HFFc6 (cell line): ENCODE measurements at places on chromosomes 12 and 14.

DNA sequence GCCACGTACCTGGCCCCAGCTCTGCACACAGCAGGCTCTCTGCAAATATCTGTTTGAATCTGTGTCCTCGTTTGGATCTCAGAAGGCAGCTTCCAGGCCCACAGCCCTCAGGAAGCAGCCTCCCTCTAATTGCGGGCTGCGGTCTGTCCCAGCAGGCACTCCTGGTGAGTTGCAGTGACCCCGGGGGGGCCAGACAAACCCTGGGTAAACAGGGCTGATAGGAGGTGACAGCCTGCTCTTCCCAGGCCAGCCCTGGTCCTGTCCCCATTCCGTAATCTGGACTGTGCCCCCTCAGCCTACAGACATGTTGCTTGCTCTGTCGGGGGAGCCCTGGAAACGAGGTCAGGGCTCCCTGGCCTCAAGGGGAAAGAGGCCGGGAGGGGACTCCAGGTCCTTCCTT is 2.0 kb downstream of the FOXN4 start:
- no peak for DNase-seq

GRCh38 chr14:65357113-65357512 is 55.4 kb upstream of the FUT8 start:
- DNase-seq, result peak; percentile 27

- no peak for DNase-seq
These were observed 287.3 kb downstream of the MED13L start for GRCh38 chr12:115990241-115990640.

DNA sequence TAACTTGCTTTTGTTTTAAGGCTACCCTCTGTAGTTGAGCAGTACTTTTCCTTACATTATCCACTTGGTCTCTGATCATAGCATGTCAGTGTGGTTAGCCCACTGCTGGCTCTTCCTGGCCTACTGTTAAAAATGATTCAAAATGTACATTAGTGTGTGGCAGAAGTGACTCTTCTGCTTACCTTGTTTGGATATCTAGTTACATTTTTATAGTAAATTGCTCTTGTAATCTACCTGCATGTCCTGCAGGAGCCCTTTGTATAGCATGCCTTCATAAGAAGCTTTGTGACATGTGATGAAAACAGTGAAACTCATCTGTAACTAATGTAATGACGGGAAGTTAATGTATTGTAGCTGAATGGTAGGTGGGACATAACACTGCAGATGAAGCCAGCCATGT is 8.1 kb downstream of the SPATS2 start:
- DNase-seq, result no peak

DNA sequence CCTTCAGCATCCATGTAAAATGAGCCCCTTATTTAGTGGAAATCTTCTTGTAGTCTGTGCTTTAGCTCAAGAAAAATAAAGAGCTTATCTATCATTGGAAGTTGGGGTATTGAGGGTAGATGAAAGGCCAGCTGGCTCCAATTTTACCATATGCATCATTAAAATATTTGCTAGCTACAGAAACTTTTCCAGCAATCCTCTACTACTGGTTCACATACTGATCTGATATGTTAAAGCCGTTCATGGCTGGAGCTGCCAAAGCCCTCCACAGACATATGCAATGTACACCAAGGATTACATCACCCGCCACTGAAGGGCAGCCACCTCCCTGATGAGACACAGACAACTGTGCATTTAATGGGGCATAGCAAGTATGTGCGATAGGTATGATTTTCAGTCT is 1205.3 kb downstream of the GALC start:
- peak; percentile 15 for DNase-seq

GRCh38 chr12:126342866-126343265 is 1277.6 kb downstream of the AACS start:
- no peak for DNase-seq

DNA sequence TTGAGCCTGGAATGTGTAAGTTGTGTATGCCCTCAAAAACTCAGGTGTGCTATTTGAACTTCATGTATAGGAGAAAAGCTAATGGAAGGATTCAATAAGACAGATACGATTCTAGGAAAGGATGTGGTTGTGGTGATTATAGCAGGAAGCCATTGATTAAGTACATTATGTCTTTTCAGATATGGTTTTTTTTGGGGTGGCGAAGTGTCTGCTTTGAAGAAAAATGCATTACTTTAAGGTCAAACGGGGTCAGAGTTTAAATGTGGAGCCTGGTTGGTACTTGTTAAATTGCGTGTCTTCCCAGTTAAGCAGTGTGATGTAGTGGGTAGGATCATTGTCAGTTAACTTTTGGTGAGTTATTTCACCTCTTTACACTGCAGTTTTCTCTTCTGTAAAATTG is 13.0 kb upstream of the NUP107 start:
- DNase-seq, result no peak

- no peak for DNase-seq
These were observed 41.0 kb upstream of the RGS6 start for GRCh38 chr14:71891185-71891584.

DNA sequence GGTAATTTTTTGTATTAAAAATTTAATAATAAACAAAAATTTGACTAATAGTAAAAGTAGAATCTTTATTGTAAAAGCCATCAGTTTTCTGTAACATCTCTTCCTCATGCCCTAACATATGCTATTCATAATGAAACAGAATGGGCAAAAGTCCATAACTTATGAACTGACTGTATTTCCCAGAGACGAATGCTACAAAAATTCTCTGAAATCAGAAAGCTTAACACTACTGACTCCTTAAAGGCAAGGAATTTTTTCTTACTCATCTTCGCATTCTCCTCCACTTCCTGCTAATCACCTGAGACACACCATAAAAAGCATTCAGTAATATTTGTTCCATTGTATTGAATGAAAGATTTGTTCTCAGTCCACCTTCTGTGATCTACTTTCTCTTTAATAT is 17.6 kb downstream of the MON2 start:
- DNase-seq, result no peak

DNA sequence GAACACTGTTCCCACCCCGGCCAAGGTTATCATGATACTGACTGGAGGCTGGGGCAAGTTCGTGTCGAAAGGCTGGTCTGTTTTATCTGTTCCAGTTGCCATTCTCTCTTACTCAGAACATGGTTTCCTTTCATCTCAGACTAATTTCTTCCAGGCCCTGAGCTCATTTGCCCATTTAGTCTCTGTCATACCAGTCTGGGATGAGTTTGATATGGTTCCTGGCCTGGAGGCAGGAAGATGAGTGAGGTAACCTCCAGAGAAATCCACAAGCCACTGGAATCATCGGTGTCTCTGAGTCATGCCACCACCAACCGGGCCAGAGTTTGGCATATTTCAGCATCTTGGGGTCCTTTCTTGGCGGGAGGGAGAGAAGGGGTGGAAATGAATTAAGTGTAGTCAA is 114.7 kb downstream of the NTF3 start:
- DNase-seq, result peak; percentile 75

GRCh38 chr12:42235426-42235825 is 2.6 kb downstream of the YAF2 start:
- DNase-seq, result no peak

GRCh38 chr12:105225505-105226015 is 10.4 kb downstream of the APPL2 start:
- no peak for DNase-seq

DNA sequence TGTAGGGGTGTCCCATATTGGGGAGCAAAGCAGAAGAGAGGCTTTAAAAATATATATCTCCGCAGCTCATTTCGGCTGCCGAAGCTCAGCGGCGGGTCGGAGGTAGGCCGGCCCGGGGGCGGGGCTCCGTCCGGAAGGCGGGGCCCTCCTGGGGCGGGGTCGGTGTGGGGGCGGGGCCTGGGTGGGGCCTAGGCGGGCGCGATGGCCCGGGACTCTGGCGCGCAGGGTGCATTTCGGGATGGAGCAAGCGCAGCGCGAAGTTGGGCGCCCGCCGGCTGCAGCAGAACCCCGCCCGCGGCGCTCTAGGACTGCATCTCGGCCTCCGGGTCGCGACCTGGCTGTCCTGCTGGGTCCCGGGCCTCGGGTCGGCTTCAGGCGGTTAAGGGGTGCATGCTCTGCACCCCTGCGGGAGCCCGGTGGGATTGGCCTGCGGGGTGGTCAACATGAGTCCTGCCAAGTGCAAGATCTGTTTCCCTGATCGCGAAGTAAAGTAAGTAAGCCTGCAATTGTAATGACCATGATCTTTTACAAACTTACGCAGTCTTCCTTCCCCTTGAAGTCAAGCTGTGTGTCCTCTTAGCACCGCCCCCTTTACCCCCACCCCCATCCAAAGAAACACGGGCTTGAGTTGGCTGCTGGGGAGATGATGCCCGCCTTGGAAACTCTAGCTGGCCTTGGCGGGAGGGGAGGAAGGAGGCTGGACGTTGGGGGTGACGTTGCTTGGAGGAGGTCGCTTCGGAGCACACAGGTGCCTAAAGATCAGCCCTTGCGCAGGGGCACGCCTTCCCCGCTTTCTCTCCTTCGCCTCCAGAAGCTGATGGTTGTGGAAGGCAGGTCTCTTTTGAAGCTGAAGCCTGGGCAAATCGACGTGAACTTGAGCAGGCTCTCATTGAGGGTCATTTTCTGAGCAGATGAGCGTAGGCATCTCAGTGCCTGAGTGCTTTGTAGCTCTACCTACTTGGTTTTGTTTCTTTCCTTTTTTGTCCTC is 38.4 kb downstream of the ACACB start:
- DNase-seq, result no peak

- DNase-seq, result peak; percentile 67
These were observed 153.9 kb downstream of the PRKCH start for GRCh38 chr14:61475316-61475715.

DNA sequence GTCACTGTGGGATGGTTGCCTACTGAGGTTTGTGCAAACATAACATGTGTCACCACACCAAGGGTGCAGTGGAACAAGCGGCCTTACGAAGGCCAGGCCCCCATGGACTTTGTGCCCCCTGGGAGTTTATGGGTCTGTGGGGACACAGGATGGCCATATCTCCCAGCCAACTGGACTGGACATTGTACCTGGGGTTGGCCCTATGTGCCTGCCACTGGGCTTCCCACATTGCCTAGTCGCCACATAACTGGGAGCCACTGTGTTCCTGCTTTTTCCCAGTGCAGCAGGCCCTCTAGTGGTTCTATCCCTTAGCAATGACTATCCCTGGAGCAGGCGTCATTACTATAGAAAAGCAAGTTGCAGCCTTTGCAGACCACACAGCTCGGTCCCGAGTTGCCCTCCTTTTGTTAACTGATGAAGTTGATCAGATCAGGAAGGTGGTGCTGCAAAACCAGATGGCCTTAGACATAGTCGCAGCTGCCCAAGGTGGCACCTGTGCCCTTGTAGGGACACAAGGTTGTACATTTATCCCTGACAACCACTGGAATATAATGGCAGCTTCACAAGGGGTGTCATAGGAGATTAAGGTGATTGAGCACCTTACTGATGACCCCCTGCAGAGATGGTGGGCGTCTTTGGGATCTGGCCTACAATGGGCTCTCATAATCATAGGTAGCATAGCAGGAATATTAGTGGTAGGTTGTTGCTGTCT is 15.2 kb upstream of the RNASE12 start:
- peak; percentile 49 for DNase-seq

GRCh38 chr12:49531745-49532144 is 7.1 kb upstream of the KCNH3 start:
- no peak for DNase-seq

DNA sequence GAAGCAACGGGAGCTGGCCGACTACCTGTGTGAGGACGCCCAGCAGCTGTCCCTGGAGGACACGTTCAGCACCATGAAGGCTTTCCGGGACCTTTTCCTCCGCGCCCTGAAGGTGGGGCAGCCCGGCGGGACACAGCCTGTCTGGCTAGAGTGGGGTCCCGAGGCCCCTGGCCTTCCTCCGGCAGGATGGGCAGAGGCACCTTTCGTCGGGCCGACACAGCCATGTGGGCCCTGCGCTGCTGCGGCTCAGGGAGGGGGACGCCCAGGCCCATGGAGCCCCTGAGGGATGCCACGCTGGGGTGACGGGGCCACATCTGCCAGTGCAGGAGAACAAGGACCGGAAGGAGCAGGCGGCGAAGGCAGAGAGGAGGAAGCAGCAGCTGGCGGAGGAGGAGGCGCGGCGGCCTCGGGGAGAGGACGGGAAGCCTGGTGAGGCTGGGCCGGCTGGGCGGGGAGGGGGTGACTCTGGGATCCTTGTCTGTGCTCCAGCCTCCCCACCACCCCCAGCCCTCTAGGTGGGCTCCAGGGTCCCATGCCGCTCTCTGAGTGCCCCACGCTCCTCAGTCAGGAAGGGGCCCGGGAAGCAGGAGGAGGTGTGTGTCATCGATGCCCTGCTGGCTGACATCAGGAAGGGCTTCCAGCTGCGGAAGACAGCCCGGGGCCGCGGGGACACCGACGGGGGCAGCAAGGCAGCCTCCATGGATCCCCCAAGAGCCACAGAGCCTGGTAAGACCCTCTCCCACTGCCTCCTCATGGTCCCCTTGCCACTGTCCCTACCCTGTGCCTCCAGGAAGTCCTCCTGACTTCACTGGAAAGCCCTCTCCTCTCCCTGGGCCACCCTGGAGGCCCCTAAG is 10.9 kb upstream of the ADSS1 start:
- no peak for DNase-seq

DNA sequence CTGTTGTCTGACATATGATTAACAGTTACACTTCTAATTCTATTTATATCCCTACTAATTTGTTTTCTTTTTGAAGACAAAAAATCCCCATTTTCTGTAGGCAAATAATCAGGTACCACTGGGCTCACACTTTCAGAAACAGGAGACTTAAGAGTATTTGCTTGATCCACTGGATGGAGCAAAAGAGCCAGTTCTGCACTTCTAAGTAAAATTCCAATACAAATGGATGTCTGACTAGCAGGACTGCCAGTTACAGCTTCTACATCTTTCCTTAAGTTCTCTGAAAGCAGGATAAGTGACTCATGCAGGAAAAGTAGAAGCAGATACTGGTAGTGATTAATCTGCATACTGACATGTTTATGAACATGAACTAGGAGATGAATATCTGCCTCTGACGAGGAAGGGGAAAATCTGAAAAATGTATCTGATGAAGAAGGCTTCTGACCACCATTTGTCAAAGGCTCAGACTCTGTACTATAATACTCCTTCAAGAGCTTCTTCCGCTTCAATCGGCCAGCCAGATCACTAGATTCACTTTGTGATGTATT is 73.8 kb upstream of the ANKS1B start:
- peak; percentile 97 for DNase-seq

GRCh38 chr14:21702316-21702715 is 28.7 kb upstream of the OR4E1 start:
- DNase-seq, result no peak

DNA sequence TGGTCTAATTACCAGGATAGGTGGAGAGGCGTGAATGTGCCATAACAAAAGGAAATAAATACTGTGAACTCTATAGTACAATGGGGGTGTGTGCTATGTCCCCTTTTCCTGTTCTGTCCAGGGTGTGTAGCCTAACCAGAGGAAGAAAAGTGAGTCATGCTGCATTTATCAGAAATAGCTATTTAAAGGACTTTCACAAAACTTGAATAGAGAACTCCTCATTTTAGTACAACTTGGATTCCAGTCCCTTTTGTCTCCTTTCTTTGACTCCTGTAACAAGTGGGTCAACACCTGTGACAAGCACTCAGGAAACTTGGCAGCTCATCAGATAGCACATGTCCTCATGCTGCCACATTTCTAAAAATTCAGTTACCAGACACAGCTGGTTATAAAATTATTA is 123.4 kb downstream of the CCDC91 start:
- peak; percentile 5 for DNase-seq

- DNase-seq, result no peak
These were observed 586 bp downstream of the TTC6 start for GRCh38 chr14:37595809-37596621.

- peak; percentile 34 for DNase-seq
These were observed 9.2 kb downstream of the CD69 start for GRCh38 chr12:9751204-9752144.
